ENCODE measurements at places on chromosomes 1 and 21. TPM values are rescaled to one million over a fixed set of nuclear protein-coding genes. Genes with fewer than 3 reads are reported as not detected.

ANGPTL7 gene
- total RNA-seq = 19.7 TPM

SV2A gene
- 5.0 TPM for total RNA-seq

ERG gene
- 4.7 TPM for total RNA-seq

TRNP1 gene
- 92.5 TPM for total RNA-seq

FCER1A gene
- not detected for total RNA-seq

KRTAP10-2 gene
- not detected for total RNA-seq

SERBP1 gene
- total RNA-seq = 194 TPM

CCDC27 gene
- total RNA-seq = 0.17 TPM

UBE2U gene
- not detected for total RNA-seq

SLC45A3 gene
- 10.0 TPM for total RNA-seq

GBP7 gene
- 0.63 TPM for total RNA-seq

TRAF3IP3 gene
- 0.20 TPM for total RNA-seq

SPRR3 gene
- total RNA-seq = not detected

CAMTA1 gene
- 89.0 TPM for total RNA-seq

FAM3B gene
- total RNA-seq = 47.5 TPM

FALEC gene
- not detected for total RNA-seq

KPRP gene
- not detected for total RNA-seq

FBXO28 gene
- total RNA-seq = 26.6 TPM
